ENCODE measurements at places on chromosomes 16 and 17.

- DNase-seq, result no peak
Observed at GRCh38 chr16:80659865-80660264, 119.1 kb downstream of the DYNLRB2 start.

GRCh38 chr16:73317321-73317857 is 269.5 kb upstream of the ZFHX3 start:
- no peak for DNase-seq

- no peak for DNase-seq
Observed at GRCh38 chr16:58658796-58659211, 25.8 kb downstream of the SLC38A7 start.

- DNase-seq, result peak; percentile 5
Observed at GRCh38 chr17:63151941-63152523, 186.0 kb downstream of the TANC2 start.

- DNase-seq, result no peak
Observed at GRCh38 chr16:51407921-51408320, 256.9 kb upstream of the SALL1 start.

DNA sequence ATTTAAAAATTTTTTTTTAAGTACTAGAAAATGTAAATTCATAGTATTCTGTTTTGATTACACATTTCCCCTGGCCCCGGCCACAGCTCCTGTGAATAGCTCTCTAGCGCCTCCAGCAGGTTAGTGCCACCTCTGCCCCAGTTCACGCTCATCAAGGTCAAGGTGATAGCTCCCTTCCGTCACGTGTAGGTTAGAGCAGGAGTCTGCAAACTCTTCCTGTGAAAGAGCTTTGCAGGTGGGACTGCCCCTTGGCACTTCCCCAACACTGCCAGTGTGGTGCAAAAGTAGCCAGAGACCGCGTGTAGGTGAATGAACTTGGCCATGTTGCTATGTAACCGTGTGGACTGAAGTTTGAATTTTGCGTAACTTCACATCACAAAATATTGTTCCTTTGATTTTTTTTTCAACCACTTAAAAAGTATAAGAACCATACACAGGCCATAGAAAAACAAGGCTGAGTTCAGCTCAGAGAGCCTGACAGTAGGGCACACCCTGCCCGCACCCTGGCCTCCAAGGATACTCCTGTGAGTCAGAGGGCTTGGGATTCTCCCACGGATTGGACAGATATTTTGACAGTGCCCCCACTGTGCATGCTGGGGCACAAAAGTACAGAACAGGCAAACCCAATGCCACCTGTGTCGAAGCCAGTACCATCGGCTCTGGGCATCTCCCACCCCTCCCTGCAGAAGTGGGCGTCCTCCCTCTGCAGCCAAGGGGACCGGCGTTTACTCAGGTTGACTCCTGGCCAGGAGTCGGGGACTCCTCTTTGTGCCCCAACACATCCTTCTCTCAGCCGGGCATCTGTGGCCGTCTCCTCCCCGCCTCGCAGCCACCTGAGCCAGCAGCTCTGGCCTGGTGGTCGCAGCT is 92.0 kb upstream of the CHMP6 start:
- peak; percentile 74 for DNase-seq

DNA sequence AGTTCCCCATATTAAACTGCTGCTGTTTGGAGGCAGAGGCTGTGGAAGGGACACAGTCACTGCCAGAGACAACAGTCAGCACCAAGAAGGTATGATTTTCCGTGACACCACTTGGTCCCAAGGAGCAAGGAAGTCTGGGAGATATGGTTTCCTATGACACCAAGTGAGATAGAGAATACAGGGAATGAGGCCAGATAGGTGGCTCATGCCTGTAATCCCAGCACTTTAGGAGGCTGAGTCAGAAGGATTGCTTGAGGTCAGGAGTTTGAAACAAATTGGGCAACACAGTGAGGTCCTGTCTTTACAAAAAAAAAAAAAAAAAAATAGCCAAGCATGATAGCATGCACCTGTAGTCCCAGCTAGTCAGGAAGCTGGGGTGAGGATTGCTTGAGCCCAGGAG is 90.8 kb downstream of the ABCC12 start:
- no peak for DNase-seq

DNA sequence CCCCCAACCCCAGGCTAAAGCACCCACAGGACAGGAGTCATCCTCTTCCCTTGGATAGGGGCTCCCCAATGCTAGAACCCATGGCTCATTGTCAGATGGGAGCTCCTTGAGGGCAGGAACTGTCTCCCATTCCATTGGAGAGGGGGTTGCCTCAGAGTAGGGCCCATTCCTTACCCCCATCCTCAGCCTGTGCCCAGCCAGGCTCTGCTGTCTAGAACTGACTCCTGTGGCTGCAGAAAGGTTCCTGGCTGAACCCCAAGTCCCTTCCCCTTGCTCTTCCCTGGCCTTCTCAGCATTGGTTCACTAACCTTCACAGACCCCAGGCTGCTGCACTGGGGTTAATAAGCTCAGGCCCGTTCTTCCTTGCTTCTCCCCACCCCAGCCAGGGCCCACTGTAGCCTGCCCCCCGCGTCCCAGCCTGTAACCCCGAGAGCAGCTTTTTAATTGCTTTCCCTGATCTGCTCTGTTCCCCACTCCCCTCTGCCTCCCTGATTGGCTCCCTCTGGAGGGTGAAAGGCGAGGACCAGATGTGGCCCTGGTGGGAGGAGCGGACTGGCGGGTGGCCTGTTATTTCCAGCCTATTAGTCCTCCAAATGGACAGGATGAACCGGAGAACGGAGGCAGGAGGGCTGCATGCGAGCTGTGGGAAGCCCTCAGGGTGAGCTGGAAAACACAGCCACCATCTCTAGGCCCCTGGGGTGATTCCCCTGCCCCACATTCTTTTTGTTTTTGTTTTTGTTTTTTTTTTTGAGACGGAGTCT is 6.0 kb upstream of the GFAP start:
- DNase-seq, result no peak

- no peak for DNase-seq
Observed at GRCh38 chr17:16973760-16974540, 2.0 kb upstream of the TNFRSF13B start.

DNA sequence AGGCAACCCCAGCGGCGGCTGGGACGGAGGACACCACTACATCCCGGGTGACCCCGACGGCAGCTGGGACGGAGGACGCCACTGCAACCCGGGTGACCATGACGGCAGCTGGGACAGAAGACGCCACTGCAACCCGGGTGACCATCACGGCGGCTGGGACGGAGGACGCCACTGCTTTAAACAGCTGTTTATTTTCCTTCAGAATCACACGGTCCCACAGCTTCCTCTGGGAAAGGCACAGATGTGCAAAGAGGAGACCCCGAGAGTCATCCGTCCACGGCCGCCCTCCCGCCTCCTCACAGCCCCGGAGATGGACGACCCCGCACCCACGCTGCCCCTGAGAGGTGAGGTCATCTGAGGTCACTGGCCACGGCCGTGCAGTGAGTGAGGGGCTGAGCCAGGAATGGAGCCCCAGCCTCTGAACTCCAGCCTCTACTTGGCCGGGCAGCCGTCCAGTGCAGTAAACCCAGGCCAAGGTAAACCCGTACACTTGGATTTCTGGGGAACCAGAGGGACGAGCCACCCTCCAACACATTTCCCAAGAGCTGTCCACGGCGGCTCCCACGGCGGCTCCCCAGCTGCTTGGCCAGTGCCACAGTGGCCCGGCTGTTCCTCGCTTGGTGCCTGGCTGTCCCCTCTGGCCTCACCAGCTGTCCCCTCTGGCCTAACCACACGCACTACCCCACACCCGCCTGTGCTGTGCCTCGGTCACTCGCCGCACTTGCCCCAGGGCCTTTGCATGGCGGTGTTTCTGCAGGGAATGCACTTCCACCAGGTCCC is 43.2 kb upstream of the PABPN1L start:
- DNase-seq, result no peak

DNA sequence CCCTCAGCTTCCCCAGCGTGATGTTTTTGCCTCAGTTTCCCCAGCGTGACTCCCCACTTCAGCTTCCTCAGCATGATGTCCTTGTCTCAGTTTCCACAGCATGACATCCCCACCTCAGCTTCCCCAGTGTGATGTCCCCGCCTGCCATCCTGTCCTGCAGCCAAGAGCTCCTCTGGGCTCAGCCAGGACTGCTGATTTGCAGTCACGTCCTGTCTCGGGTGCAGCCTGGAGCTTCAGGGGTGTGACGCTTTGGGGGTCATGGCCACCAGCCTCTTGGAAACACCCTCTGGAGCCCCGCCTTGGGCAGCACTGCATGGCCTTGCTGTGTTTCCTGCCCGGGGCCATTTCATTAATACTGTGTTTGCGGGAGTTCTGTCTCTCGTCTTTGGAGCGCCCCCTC is 16.5 kb upstream of the NUDT16L1 start:
- no peak for DNase-seq
